ENCODE measurements at places on chromosomes 11 and 22. TPM values are rescaled to one million over a fixed set of nuclear protein-coding genes. Genes with fewer than 3 reads are reported as not detected.

The RFPL2 gene
- total RNA-seq: not detected

The CCDC90B gene
- total RNA-seq: 34.0 TPM

The SERPIND1 gene
- total RNA-seq: not detected

The ADM gene
- total RNA-seq: 11.8 TPM

The HOATZ gene
- not detected for total RNA-seq

- no peak for DNase-seq
These were observed 596.7 kb downstream of the JRKL start for GRCh38 chr11:96986516-96986915.

GRCh38 chr11:125542709-125543108, 26.6 kb upstream of the EI24 start:
- DNase-seq: no peak

DNA sequence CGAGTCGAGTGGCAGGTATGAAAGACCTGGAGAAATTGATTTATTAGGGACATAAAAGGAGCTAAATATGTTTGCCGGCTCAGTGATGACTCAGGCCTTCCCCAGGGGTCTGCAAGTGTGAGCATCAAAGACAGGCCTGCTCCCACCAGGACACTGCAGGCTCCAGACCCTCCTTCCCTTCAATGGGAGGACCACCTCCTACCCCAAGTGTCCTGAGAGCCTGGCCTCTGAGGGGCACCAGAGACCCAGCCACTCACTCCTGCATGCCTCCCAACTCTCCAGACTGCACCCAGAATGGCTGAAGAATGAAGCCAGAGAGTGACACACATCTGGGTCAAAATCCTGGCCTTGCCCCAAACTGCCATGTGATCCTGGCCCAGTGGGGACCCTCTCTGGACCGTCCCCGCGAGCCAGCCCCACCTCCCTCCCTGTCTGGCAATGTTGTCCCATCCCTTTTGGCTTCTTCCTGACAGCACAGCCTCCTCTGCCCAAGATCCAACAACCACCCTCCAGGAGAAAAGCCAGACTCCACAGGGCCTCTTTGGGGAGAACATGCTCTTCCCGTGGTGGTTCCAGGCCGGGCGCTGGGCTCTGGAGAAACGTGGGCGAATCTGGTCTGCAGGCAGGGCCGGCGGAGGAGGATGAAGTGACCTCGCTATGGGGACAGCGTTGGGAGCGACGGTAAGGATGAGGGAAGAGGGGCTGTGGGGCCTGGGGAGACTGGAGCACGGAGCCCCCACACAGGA, 36.2 kb downstream of the CYTH4 start:
- no peak for DNase-seq

DNA sequence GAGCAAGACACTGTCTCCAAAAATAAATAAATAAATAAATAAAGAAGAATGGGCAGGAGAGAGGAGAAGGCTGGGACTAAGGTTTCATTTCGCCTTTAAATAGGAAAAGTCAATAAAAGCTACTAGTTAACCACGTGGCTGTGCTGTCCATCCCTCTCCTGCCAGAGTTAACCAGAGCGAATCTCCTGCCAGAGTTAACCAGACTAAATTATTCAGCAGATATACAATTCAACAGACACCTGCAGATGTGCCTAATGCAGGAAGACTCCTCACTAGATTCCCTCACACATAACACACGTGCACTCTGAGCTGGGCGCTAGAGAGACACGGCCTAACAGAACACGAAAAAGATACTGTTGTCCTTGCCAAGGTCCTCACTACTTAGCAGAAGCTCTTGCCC, 156.1 kb downstream of the IGLL1 start:
- no peak for DNase-seq

GRCh38 chr11:3341298-3341697, 37.6 kb downstream of the ZNF195 start:
- DNase-seq: peak; percentile 34

DNA sequence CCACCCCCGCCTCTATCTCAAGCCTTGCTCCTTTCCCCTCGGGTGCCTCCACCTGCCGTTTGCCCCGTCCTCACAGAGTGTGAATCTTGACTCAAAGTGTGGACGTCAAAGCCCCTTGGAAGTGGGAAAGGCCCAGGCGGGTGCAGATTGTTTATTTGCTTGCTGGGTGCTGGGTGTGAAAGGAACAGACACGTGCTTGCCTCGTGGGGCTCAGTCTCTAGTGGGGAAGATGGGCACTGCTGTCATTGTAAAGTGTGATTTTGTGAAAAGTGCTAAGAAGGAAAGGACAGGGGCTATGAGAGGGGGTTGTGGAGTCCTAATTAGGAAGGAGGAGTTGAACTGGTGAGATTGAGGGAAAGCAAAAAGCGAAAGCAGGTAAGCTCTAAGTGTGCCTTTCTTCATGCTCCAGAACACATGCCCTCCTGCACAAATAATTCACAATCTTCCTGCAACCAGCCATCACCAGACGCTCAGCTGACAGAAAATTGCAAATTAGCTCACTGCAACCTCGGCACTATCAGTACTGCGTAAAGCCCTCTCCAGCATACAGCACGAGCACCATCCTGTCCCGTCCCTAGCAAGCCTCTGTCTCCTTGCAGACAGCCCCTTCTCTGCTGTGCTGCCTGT, 9.7 kb upstream of the GCAT start:
- no peak for DNase-seq

- DNase-seq: no peak
These were observed 65.0 kb downstream of the SPON1 start for GRCh38 chr11:14027525-14027924.

DNA sequence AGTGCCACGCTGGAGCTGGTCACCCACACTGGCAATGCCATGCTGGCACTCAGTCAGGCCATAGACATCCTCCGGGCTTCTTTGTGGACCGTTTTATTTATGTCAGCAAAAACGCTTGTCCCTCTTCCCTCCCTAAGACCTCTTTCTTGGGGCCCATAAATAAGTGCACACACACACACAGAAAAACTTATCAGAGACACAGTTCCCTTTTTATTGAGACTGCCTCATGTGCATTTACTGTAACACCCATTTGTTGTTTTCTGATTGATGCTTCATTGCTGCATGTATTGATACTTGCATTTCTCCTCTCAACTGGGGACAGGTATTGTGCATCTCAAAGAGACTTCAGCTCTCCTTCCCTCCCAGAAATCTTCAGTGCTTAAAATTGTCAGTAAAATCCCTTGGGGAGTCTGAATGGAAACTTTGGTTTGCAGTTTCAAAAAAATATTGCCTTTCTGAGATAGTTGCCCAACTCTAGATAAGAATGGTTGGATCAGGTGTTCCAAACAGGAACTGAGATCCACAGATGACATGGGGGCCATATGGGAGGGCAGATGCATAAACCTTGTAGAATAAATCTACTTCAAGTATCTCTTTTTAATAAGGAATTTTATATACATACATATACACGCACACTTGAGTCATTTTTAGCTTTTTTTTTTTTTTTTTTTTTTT, 50.9 kb downstream of the PPP2R1B start:
- no peak for DNase-seq

DNA sequence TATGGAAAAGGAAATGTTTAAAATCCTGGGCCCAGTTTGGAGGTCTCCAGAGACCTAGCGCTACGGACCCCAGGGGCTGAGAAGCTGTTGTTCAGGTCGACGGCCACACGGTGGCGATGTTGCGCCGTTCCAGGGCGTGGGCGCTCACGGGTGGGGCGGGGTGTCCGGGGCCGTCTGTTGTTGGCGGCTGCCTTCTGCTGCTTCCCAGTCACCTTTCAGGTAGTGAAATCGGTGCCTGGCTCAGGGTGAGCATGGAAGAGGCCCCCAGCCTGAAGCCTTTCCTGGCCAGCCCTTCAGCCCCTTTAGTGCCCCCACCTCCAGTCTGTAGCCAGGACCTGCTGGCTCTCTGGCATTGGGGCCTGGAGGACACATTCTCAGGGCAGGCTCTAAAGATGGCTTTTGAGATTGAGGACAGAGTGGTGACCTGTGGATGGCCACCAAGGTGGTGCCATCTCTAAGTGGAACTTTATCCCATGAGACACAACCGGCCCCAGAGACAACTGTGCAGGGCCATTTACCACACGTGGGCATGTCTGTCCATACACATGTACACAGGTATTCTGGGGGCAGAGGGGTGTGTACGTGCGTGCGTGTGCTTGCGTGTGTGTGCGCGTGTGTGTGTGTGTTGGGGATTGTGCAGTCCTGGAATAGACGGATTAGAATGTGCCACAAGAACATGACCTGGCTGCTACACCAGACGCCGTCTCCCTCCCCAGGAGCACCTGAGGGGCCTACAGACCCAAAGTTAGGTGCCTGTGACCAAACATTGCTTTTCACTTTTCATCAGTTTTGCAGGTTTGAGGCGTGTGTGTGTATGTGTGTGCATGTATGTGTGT, 53.8 kb downstream of the ST14 start:
- DNase-seq: peak; percentile 83

DNA sequence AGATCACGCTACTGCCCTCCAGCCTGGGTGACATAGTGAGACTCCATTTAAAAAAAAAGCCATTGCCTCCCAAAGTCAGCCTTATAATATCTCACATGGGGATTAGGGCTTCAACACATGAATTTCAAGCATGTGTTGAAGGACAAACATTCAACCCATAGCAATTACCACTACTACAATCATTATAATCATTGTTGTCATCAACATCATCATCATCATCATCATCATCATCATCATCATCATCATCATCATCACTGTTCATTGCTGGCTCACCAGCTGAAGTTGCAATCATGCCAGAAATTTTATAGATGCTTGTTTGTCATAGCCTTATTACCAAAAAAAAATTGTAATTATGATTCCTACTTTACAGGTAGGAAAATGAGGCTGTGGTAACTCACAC, 762.9 kb downstream of the METTL15 start:
- no peak for DNase-seq

- DNase-seq: peak; percentile 73
These were observed 14.0 kb upstream of the NRIP3 start for GRCh38 chr11:9017773-9018172.

DNA sequence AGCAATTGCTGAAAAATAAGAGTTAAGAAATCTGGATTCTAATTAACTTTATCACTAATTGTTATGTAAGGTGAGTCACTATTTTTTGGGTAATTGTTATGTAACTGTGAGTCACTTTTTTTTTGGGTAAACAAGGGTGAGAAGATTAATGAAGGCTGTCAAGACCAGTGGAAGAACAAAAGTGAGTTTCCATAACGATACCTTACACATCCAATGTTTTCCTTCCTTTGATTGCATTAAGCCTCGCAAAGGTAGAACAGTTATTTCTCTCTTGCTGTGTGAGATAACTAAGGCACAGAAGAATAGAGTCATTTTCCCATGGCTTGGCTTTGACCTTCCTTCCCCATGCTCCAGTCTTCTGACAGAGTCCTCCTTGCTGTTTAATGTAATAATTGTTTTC, 374.7 kb downstream of the DDX10 start:
- DNase-seq: no peak

GRCh38 chr11:106043540-106043939, 21.5 kb upstream of the MSANTD4 start:
- DNase-seq: no peak

DNA sequence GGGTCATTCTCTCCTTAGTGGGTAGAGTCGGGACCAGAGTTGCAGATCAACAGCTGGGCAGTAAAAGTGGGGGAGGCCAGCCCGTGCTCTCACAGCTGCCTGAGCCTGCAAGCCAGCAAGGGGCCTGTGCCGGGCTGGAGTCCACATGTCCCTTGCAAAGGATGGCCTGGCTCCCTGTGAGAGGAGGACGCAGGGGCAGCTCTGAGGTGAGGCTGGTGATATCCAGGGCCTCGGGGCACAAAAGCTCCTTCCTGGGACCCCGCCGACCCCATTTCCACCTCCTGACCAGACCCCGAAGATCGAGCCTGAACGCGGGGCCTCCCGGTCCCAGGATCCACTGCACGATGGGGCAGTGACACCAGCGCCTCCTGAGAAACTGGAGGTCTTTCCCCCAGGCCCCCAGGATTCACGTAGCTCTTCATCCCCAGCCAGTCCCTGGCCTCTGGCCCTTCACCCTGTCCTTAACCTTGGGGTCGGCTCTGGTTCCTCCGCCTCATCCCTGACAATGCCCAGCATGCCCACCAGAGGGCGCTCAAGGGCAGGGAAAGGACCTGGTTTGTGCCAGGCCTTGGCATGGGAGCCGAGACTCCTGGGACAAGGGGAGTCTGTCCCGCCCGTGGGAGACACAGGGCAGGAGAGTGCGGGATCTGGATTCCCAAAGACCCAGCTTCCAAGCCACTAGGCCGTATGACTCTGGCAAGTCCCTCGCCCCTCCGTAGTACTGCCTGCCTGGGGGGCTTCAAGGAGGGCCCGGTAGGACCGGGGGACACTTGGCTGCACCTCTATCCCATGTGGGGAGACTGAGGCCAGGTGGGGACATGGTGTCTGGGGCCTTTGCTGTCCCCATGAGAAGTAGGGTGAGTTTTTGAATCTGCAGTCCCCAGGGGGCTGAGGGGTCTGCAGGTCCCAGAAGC, 17.8 kb upstream of the WNT7B start:
- peak; percentile 93 for DNase-seq

GRCh38 chr11:126293726-126294125, 10.1 kb upstream of the DCPS start:
- no peak for DNase-seq

- DNase-seq: no peak
These were observed 140.3 kb upstream of the MTNR1B start for GRCh38 chr11:92829121-92829520.

GRCh38 chr22:45645150-45645525, 26.5 kb upstream of the ATXN10 start:
- DNase-seq: no peak

Data from psoas muscle (tissue), 8 donors.